Spinal cord (tissue), 10 donors: ENCODE measurements at places on chromosomes 7 and 10. TPM values are rescaled to one million over a fixed set of nuclear protein-coding genes. Genes with fewer than 3 reads are reported as not detected.

DNA sequence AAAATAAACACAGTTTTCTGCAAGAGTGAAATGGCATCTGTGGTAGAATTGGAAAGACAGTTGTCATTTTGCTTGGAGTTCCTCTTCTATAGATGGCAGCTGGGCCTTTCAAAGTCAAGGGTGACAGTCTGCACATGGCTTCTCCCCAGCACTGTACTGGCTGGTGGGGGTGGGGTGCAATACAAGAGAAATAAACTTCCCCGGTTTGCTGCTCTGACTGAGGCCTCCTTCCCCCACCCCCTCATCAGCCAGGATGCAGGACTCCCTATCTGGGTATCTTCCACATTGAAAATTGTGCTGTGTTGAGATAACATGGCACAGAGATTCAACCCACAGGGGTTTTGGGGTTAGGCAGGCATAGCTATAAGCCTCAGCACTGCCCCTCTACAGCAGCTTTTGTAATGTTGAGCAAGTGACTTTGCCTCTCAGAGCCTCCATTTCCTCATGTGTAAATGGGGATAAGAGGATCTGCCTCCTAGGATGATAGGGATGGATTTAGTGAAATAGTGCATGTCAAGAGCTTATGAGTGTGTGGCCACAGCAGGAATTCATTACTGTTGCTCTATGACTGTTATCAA is 85.8 kb upstream of the WDR11 start:
- H3K4me3 ChIP-seq = no peak overlapping the region
- H3K27ac ChIP-seq = no peak overlapping the region
- no peaks in the 10 kb centered on the region for H3K27me3 ChIP-seq
- no peaks in the 10 kb centered on the region for H3K36me3 ChIP-seq
- no peaks in the 10 kb centered on the region for H3K4me1 ChIP-seq

DNA sequence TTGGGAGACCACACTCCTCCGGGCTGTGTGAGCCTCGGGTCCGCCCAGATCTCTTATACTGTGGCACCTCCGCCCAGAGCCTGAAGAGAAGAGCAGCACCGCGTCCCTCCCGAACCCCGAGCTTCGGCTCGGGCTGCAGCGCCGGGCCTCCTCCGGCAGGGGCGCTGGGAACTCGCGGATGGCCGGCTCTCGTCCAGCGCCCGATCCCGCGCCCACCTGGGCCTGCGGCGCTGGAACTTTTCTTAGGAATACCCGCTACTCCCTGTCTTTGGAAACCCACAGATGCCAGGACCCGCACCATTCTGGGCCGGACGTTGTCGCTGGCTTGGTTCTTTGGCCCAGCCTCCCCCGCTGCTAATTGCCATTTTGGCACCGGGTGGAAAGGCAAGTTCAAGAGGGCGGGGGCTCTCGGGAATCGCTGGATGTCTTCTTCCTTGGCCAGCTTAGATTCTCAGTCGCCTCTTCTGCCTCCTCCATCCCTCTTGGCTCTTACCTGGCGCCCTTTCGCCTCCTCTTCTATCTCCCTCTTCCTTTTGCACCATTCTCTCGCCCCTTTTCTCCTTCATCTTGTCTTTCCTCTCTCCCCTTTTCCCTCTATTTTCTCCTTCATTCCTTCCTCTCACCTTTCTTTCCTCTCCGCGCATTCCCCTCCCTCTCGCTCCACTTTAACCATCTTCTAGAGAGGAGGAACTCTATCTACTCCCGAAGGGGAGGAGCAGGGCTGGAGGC is 2.1 kb upstream of the SORCS3 start:
- peaks cover 31% of the 10 kb centered on the region for H3K27me3 ChIP-seq
- no peak for DNase-seq
- peak overlapping the region; percentile 45 for H3K4me3 ChIP-seq
- no peak overlapping the region for H3K27ac ChIP-seq
- peaks cover 37% of the 10 kb centered on the region for H3K4me1 ChIP-seq
- no peaks in the 10 kb centered on the region for H3K36me3 ChIP-seq

GRCh38 chr7:24786941-24787340 is 29.7 kb upstream of the GSDME start:
- no peaks in the 10 kb centered on the region for H3K36me3 ChIP-seq
- DNase-seq = no peak
- no peaks in the 10 kb centered on the region for H3K27me3 ChIP-seq
- no peak overlapping the region for H3K27ac ChIP-seq
- H3K4me1 ChIP-seq = no peaks in the 10 kb centered on the region
- H3K4me3 ChIP-seq = no peak overlapping the region

GRCh38 chr7:94540428-94540827 is 30.8 kb downstream of the CASD1 start:
- no peaks in the 10 kb centered on the region for H3K36me3 ChIP-seq
- no peak for DNase-seq
- no peaks in the 10 kb centered on the region for H3K27me3 ChIP-seq
- no peaks in the 10 kb centered on the region for H3K4me1 ChIP-seq

Gene IFIT1B
- total RNA-seq = 1.4 TPM

- no peak overlapping the region for H3K4me3 ChIP-seq
- no peak for DNase-seq
- no peaks in the 10 kb centered on the region for H3K27me3 ChIP-seq
- H3K4me1 ChIP-seq = no peaks in the 10 kb centered on the region
Measured at GRCh38 chr7:6186577-6186976, 85.8 kb downstream of the CYTH3 start.

Gene SPDYE2B
- total RNA-seq = not detected

Gene GRID1
- 7.6 TPM for total RNA-seq

GRCh38 chr10:96588060-96588554 is 1.3 kb upstream of the TM9SF3 start:
- H3K36me3 ChIP-seq = no peaks in the 10 kb centered on the region
- DNase-seq = no peak
- H3K4me1 ChIP-seq = peaks cover 7% of the 10 kb centered on the region
- H3K4me3 ChIP-seq = peak overlapping the region; percentile 64

Gene TMEM26
- total RNA-seq = 2.9 TPM

Gene PGAM2
- 3.5 TPM for total RNA-seq

- no peaks in the 10 kb centered on the region for H3K27me3 ChIP-seq
- H3K36me3 ChIP-seq = no peaks in the 10 kb centered on the region
- no peak overlapping the region for H3K27ac ChIP-seq
- no peak for DNase-seq
- H3K4me3 ChIP-seq = no peak overlapping the region
- no peaks in the 10 kb centered on the region for H3K4me1 ChIP-seq
Measured at GRCh38 chr7:3063016-3063753, 19.5 kb upstream of the CARD11 start.

- no peak for DNase-seq
- H3K27me3 ChIP-seq = no peaks in the 10 kb centered on the region
- no peak overlapping the region for H3K27ac ChIP-seq
- H3K4me3 ChIP-seq = no peak overlapping the region
- no peaks in the 10 kb centered on the region for H3K4me1 ChIP-seq
- H3K36me3 ChIP-seq = peaks cover 40% of the 10 kb centered on the region
Measured at GRCh38 chr10:100927266-100927665, 14.5 kb downstream of the SLF2 start.

Gene SSC4D
- 1.9 TPM for total RNA-seq

Gene OR13A1
- total RNA-seq = 0.20 TPM

DNA sequence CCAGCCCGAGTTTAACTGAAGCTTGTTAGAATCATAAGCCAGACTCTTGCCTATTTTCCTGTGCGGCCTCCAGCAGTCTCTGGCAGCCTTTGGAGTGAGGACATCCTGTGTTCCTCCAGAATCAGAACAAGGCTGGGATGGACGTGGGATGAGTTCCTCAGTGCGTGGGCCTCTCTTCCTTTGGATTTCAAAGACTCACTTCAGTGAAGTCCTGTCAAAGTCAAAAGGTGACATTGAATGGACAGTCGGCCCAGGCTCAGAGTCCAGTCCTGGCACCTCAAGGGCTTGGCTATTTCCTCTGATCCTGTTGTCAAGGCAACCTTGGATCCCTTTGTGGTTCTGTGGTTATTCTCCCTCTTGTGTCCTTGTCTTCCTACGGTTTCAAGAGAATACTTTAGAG is 21.4 kb upstream of the SMC3 start:
- no peak overlapping the region for H3K4me3 ChIP-seq
- DNase-seq = no peak
- H3K27ac ChIP-seq = no peak overlapping the region
- H3K27me3 ChIP-seq = no peaks in the 10 kb centered on the region
